Activated T-cell treated with anti-CD3 and anti-CD28 coated beads, Interleukin-2, amount 50 U/mL, for 72 hours (primary cell): ENCODE measurements at places on chromosomes 7 and 10. TPM values are rescaled to one million over a fixed set of nuclear protein-coding genes. Genes with fewer than 3 reads are reported as not detected.
A peak's percentile ranks its signal among the peaks of the same experiment; 100 is the strongest.

- DNase-seq = no peak
- no peaks in the 10 kb centered on the region for H3K4me1 ChIP-seq
- H3K4me3 ChIP-seq = no peak overlapping the region
- H3K36me3 ChIP-seq = no peaks in the 10 kb centered on the region
- H3K27me3 ChIP-seq = no peaks in the 10 kb centered on the region
- H3K27ac ChIP-seq = no peak overlapping the region
These were observed 325.6 kb upstream of the MAGI2 start for GRCh38 chr7:79778786-79779770.

DNA sequence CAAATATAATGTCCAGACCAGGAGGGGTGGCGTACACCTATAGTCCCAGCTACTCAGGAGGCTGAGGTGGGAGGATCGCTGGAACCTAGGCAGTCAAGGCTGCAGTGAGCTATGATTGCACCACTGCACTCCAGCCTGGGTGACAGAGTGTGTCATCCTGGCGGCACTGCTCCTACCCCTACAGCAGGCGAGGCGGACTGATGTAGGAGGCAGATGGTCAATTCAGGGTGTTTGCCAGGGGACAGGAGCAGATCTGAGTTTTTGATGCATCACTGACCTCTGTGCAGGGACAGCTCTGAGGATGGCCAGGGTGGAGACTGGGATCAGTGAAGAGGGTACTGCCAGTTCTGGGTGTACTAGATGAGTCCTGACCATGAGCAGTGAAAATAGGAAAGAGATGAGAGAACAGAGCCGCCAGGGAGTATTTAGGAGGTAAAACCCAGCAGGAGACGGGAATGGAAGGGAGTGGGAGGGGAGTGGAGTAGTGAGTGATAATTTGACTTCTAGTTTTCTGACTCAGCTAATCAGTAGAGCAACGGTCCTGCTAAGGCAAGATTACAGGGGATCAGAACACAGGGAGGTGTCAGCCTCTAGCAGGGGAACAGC is 75.3 kb downstream of the HIP1 start:
- H3K4me1 ChIP-seq = peaks cover 13% of the 10 kb centered on the region
- H3K4me3 ChIP-seq = no peak overlapping the region
- DNase-seq = no peak
- no peaks in the 10 kb centered on the region for H3K36me3 ChIP-seq

Gene CPEB3
- 2.2 TPM for total RNA-seq

DNA sequence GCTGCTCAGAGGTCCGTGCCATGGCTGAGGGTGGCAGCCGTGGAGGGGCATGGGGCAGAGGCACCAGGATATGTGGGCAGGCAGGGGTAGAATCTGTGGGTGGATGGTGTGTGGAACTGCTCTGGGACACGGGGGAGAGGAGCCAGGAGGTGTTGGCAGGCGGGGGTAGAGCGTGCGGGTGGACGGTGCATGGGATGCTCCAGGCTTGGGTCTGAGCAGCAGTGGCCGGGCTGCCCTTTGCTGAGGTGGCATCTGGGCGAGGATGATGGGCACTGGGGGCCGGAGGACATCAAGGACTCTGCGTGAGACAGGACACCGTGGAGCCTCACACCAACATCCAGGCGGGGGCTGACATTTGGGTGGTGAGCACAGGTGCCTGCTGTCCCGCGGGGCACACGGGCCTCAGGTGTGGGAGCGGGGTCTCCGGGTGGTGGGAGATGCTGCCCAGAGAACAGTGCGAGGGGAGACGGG is 46.2 kb downstream of the JAKMIP3 start:
- H3K4me1 ChIP-seq = no peaks in the 10 kb centered on the region
- H3K27me3 ChIP-seq = no peaks in the 10 kb centered on the region
- no peak overlapping the region for H3K27ac ChIP-seq
- H3K36me3 ChIP-seq = no peaks in the 10 kb centered on the region
- DNase-seq = no peak
- H3K4me3 ChIP-seq = no peak overlapping the region

Gene TCF7L2
- 6.1 TPM for total RNA-seq

Gene ANKRD2
- not detected for total RNA-seq

GRCh38 chr10:71860243-71861029 is 9.4 kb upstream of the PSAP start:
- DNase-seq = peak; percentile 58
- H3K4me1 ChIP-seq = peaks cover 13% of the 10 kb centered on the region
- no peaks in the 10 kb centered on the region for H3K36me3 ChIP-seq
- no peaks in the 10 kb centered on the region for H3K27me3 ChIP-seq
- peak overlapping the region; percentile 58 for H3K27ac ChIP-seq
- no peak overlapping the region for H3K4me3 ChIP-seq

Gene MLXIPL
- total RNA-seq = not detected

Gene AZGP1
- not detected for total RNA-seq

Gene TMEM229A
- total RNA-seq = not detected

GRCh38 chr7:117127585-117128168 is 174.4 kb downstream of the ST7 start:
- H3K36me3 ChIP-seq = no peaks in the 10 kb centered on the region
- no peak overlapping the region for H3K4me3 ChIP-seq
- no peaks in the 10 kb centered on the region for H3K27me3 ChIP-seq
- H3K27ac ChIP-seq = no peak overlapping the region

- no peak for DNase-seq
- H3K36me3 ChIP-seq = peaks cover 3% of the 10 kb centered on the region
- peak overlapping the region; percentile 57 for H3K4me3 ChIP-seq
- H3K4me1 ChIP-seq = peaks cover 50% of the 10 kb centered on the region
These were observed 70.2 kb upstream of the CCDC71L start for GRCh38 chr7:106731187-106731586.

- H3K36me3 ChIP-seq = no peaks in the 10 kb centered on the region
- H3K4me1 ChIP-seq = peaks cover 5% of the 10 kb centered on the region
- no peak for DNase-seq
- no peak overlapping the region for H3K4me3 ChIP-seq
- no peak overlapping the region for H3K27ac ChIP-seq
These were observed 14.6 kb downstream of the SFRP4 start for GRCh38 chr7:37901890-37902524.

DNA sequence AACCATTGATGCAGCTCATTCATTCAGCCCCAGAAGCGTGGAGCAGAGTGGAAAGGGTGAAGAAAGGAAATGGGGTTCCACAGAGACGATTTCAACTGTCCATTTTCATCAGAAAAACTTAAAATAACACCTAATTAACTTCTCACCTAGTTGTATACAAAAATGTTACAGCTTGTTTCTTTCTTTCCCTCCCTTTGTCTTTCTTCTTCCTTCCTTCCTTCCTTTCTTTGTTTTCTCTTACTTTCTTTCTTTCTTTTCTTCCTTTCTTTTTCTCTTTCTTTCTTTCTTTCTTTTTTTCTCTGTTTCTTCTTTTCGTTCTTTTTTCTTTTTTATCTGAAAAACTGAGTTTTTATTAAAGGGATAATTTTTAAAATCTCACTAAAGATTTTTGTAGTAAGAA is 105.9 kb upstream of the GNAI1 start:
- H3K4me3 ChIP-seq = no peak overlapping the region
- no peak overlapping the region for H3K27ac ChIP-seq
- peaks cover 7% of the 10 kb centered on the region for H3K27me3 ChIP-seq
- H3K36me3 ChIP-seq = no peaks in the 10 kb centered on the region
- no peak for DNase-seq

Gene HOXA4
- total RNA-seq = 0.79 TPM

- H3K4me3 ChIP-seq = no peak overlapping the region
- H3K4me1 ChIP-seq = peaks cover 19% of the 10 kb centered on the region
- H3K27ac ChIP-seq = no peak overlapping the region
- H3K36me3 ChIP-seq = peaks cover 2% of the 10 kb centered on the region
- no peak for DNase-seq
These were observed 92.2 kb downstream of the AVL9 start for GRCh38 chr7:32587411-32587948.

Gene ACHE
- 0.16 TPM for total RNA-seq
